ENCODE measurements at places on chromosomes 2 and 18. TPM values are rescaled to one million over a fixed set of nuclear protein-coding genes. Genes with fewer than 3 reads are reported as not detected.

DNA sequence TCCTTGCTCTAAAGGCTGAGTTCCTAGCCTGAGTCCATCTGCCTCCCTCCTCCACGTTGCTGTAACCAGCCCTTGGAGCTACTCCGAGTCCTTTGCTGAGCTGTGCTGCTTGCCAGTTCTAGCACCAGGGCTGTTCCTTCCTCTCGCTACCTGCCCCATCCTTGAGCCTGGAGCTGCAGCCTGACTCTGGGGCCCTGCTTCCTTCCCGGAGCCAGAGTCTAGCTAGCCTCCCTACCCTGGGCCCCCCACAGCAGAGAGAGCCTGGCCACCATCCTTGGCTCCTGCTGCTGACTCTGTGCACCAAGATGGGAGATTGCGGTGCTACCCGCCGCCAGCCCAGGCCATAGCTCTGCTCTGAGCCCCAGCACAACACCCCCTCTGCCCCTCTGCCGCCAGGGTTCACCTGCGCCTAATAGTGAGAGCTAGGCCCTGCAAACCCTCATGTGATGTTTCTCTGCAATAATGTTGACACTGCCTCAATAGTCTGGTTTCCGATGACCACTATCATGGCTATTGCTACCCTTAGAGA is 135.9 kb upstream of the ASB18 start:
- DNase-seq: no peak

- peak; percentile 71 for DNase-seq
Observed at GRCh38 chr18:12838178-12838634, 45.8 kb downstream of the PTPN2 start.

The HSPE1 gene
- 91.6 TPM for total RNA-seq

The SIX3 gene
- total RNA-seq: not detected

- DNase-seq: no peak
Observed at GRCh38 chr2:175312137-175312536, 130.6 kb upstream of the ATP5MC3 start.

The CHRND gene
- not detected for total RNA-seq

GRCh38 chr2:48406116-48406515 is 123.8 kb upstream of the STON1 start:
- DNase-seq: no peak

The SERPINB4 gene
- total RNA-seq: not detected

GRCh38 chr2:151841047-151841424 is 12.8 kb upstream of the ARL5A start:
- no peak for DNase-seq

DNA sequence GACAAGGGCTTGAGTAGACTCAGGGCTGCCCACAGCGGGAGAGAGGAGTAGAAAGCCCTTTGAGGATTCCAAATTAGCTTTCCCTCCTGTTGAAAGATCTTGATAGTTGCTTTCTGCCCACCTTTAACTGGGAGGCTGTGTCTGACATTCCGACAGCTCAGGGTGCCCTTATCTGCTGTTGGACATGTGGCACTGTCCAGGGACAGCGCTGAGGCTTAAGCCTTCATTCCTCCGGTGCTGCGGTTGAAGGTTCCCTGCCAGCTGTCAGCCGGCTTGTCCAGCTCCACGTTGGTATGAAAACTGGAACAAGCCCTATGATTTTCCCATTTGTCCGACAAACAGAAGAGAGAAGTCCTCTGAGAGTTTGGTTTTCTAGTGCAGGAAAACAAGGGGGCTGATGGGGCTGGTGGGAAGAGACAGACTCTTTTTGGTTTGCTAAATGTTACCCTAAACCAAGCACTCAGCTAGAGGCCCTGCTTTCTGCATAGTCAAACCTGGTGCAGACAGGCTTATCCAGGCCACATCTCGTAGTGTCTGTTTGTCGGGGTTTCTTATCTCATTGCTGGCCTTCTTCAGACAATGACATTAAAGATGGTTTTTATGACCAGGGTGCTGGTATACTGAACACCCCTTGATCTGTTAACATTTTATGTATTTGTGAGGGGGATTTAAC is 24.5 kb downstream of the GREB1 start:
- no peak for DNase-seq

- no peak for DNase-seq
Observed at GRCh38 chr2:168120310-168120709, 127.1 kb downstream of the STK39 start.

DNA sequence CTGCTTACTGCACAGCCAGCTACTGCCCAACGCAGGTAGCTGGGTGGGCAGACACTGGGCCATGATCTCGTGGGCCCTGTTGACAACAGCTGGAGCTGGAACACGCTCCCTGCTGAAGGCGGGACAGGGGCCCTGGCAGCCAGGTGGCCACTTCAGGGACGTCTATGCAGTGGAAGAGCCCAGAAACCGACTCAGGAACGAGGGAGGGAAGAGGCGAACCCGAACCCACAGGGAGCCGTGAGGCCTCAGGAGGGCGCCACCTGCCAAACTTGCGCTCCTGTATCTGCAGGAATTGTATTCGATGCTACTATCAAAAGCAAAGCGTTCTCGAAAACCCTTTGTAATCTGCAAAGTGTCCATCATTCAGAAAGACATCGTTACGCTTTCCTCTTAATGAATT is 198.4 kb downstream of the EIPR1 start:
- DNase-seq: no peak

DNA sequence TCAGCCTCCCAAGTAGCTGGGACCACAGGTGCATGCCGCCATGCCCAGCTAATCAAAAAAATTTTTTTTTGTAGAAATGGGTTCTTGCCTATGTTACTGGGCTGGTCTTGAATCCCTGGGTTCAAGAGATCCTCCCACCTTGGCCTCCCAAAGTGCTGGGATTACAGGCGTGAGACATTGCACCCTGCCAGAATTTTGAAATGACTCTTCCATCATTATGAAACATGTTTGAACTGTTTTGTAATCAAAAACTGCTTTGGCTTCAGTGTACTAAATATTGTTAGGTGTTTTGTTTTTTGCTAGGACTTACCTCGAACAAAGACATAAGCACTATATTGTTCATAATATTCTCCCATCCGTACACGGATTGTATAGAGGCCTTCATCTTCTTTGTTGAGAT is 55.8 kb downstream of the MYOM1 start:
- no peak for DNase-seq

- DNase-seq: no peak
Observed at GRCh38 chr2:61354543-61355197, 116.2 kb downstream of the USP34 start.

GRCh38 chr2:12141618-12142258 is 395.3 kb downstream of the LPIN1 start:
- no peak for DNase-seq

- DNase-seq: no peak
Observed at GRCh38 chr2:3320910-3321605, 56.6 kb downstream of the EIPR1 start.

GRCh38 chr2:215626812-215627281 is 191.0 kb upstream of the FN1 start:
- DNase-seq: no peak

The IL1RL1 gene
- total RNA-seq: 2.6 TPM

DNA sequence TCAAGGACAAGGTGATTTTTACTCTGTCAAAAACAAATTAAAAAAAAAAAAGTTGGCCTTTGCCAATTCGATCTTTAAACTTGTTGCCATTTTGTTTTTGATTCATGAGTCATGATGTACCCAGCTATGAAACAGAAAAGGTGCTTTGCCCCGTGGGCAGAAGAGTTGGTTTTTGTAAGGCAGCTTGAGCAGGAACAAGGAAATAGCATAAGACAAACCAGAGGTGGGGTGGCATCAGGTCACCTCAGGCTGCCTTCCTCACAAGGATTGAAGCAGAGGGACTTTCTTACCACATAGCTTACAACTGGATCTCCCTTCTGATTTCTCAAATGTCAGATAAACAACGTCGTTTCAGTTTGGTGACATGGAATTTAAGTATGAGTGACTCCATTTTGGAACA is 123.8 kb downstream of the ARL4C start:
- DNase-seq: no peak

The LRRC30 gene
- not detected for total RNA-seq

The RGPD8 gene
- 6.7 TPM for total RNA-seq

GRCh38 chr2:239081622-239082021 is 233.7 kb downstream of the TWIST2 start:
- no peak for DNase-seq

The MAP2 gene
- 2.3 TPM for total RNA-seq

The UPP2 gene
- 0.91 TPM for total RNA-seq

DNA sequence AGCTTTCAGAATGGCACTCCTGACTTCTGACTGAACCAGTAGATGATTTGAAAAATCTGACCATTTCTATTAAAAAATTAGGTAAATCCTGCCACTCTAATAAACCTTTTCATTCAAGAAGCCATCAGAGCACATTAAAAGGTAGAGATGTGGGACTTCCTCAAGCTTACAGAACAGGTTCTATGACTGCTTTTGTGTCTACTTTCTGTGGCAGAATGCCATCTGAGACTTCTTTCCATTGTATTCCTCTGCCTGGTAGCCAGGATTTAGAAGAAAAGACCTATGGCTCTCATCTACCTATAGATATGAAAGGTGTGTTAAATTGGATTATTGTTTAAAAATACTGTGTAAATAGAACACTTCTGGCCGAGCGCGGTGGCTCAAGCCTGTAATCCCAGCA is 99.9 kb upstream of the NABP1 start:
- DNase-seq: no peak

DNA sequence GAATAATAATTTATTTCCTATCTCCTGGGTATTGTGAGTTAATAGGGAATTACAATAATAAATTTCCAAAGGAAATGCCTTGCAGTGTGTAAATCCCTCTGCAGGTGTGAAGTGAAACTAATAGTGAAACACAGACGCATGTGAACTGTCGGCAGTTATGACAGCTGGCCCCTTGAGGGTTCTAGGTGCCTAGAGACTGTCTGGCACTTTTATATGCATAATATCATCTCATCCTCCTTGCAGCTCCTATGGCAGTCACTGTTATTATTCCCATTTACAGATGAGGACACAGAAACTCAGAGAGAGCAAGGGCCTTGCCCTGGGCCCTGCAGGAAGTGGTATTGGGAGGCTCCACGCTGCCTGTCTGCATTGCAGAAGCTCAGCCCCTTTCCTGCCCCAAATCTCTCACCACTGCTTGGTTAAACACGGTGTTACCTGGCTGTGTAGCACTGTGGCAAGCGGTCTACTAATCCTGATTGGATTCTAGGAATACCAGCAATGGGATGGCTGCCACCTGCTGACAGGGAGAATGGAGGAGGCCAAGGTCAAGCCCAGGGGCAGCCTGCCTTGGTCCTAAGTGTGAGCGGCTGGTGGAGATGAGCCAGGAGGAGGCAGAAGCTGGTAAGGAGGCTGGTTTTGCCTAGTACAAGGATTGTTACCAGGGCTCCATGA is 32.8 kb upstream of the ACKR3 start:
- no peak for DNase-seq

DNA sequence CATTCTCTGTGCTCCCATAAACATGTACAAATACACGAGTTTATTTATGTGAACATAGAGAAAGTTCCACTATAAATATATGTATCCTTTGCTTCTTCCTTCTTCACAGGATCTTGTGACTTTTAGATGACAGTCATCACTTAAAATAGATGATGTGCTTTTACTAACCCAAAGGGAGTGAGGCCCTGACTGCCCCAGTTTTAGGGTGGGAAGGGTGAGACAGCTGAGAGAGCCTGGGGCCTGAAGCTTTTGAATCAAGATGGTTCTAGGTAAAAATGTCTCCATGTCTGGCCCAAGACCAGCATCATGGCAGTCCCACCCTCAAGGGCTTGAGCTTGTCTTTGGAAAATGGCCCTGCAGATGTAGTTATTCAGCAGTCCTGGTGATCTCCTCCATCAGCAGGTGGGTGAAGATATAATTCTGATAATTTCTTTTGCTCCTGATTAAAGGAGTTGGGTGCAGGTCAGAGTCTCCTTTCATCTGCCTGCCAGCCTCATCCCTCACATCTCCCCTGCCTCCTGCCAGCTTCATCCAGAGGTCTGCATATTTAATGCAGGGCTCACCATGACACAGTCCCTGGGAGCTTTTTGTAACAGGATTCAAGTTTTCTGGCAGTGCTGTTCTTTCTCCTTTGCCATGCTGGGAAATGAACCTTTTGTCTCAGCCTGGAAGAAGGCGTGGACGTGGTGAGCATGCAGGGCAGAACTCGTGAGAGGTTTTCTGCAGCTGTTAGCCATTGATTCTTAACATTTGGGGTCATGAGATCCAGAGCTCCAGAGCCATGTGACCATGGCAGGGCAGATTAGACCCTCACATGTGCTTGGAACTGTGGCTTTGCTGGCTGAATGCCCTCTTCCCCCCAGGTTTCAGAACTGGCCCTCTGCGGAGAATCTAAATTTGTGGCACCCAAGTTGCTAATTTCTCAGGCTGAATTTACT is 2.7 kb downstream of the HRH4 start:
- DNase-seq: no peak

DNA sequence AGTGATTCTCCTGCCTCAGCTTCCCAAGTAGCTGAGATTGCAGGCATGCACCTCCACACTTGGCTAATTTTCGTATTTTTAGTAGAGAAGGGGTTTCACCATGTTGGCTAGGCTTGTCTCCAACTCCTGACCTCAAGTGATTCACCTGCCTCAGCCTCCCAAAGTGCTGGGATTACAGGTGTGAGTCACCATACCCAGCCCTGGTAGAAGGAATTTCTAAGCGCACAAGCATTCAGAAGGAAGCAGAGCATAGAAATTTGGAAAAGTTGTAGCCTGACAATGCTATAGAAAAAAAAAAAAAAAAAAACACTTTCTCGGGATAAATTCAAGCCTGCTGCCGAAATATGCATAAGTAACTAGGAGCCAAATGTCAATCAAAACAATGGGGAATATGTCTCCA is 249.4 kb downstream of the GRB14 start:
- no peak for DNase-seq

The L3MBTL4 gene
- 10.9 TPM for total RNA-seq

The PSTPIP2 gene
- total RNA-seq: 3.9 TPM

DNA sequence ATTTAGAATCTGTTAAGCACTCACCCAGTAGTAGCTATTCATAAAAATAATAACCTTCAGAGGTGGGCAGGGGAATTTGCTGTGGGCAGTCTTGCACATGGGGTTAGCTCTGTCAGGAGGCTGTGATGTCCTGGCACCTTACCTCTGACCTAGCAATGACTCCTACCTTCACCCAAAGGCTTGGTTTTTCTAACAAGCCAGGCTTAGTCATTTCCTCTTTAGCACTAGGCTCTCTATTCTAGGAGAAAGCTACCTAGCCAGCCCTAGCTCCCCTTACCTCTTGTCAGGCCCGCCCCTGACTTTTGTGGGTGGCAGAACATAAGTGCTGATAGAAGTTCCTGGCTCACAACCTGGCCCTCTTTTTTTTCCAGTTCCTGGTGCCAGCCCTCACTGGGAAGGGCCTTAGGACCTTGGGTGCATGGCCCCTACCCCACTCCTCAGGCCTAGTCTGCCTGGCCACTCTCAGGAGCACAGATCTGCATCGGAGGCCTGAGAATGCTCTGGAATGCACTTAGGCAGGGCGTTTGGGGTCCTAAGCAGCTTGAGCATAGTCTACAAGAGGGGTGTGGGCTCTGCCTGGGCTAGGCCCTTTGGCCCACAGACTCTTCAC is 17.7 kb downstream of the CPLX4 start:
- no peak for DNase-seq

Measured in left lobe of liver (tissue), 2 donors.